ENCODE measurements at places on chromosomes 7 and 10. TPM values are rescaled to one million over a fixed set of nuclear protein-coding genes. Genes with fewer than 3 reads are reported as not detected.
A peak's percentile ranks its signal among the peaks of the same experiment; 100 is the strongest.

DNA sequence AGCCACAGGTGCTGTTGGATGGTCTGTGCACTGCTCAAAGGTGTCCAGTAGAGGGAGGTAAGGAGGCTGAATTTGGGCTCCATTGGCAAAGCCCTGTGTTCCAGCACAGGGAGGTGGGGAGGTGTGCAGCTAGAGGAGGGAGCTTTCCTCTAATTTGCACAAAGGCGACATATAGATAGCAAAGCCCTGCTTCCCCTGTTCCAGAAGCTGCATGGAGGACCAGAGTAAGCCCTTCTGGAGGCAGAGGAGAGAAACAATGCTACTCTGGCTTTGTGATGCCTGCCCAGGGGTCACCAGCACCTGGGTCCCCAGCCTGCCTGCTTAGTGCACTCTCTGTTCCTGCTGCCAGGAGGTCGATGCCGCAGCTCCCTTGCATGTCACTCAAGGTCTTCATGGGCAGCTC lies 3.4 kb upstream of the ARHGAP22 start:
- no peak for DNase-seq

The TAF6 gene
- 57.1 TPM for total RNA-seq

GRCh38 chr10:61284222-61284890 lies 168.8 kb downstream of the TMEM26 start:
- DNase-seq, result no peak

GRCh38 chr7:39554583-39555165 lies 11.5 kb upstream of the YAE1 start:
- DNase-seq, result no peak

GRCh38 chr10:70909326-70909935 lies 21.1 kb upstream of the PCBD1 start:
- peak; percentile 14 for DNase-seq

- DNase-seq, result no peak
These were observed 1.7 kb upstream of the MYO1G start for GRCh38 chr7:44980393-44981034.

The SYPL1 gene
- total RNA-seq, result 77.8 TPM

The FOXP2 gene
- 13.1 TPM for total RNA-seq

GRCh38 chr10:62669341-62669740 lies 135.2 kb upstream of the ADO start:
- DNase-seq, result no peak

DNA sequence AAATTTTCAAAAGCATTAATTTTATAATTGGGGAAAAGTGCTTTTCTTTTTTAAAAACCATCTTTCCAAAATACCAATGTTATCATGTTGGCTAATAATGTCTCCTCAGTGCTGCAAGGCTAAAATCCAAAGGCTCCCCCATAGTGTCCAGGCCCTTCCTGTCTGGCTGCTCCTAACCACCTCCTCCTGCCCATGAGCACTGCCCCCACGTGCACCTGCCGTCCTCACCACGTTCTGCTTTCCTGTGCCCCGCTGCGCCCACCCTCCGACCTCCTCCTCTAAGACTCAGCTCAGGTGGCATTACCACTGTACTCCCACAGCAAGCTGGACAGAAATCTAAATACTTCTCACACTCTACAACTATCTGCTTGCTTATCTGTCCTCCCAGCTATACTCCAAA lies 17.7 kb downstream of the PAXIP1 start:
- no peak for DNase-seq

The DGKB gene
- 1.3 TPM for total RNA-seq

The OR2A1 gene
- 0.25 TPM for total RNA-seq

The LIPK gene
- total RNA-seq, result not detected

DNA sequence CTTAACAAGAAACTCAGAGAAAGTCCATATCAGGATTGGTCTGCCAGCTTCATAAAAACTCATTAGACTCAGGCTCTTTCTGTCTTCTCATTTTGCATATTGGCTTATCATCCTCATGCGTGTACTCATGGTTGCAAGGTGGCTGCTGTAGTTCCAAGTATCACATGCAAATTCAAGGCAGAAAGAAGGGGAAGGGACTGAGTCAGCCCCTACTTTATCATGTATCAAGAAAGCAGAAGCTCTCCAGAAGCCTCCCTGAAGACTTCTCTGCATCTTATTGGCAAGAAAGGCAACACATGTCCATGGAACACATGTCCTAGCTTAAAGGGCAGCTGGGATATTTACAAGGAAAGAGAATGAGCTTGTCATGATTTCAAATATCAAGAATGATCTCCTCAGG lies 19.4 kb upstream of the EZH2 start:
- DNase-seq, result no peak

DNA sequence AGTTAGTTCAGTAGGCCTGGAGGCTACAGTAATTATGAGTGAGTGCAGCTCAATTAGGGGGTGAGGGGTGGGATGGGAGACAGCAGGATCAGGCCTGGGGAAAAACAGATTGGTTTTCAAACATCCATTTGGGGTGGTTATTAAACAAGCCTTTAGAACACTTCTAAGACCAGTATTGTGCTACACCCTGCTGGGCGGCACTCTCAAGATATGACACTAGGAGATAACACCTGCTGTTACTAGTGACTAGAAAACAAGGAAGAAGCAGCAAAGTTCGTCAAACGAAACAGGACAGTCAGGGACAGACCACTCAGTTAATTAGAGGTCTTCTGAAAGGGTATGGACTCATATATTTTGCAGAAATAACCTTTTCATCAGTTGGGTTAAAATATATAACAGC lies 353.6 kb downstream of the PTEN start:
- no peak for DNase-seq

GRCh38 chr7:96014617-96015016 lies 242.3 kb downstream of the DYNC1I1 start:
- DNase-seq, result no peak

DNA sequence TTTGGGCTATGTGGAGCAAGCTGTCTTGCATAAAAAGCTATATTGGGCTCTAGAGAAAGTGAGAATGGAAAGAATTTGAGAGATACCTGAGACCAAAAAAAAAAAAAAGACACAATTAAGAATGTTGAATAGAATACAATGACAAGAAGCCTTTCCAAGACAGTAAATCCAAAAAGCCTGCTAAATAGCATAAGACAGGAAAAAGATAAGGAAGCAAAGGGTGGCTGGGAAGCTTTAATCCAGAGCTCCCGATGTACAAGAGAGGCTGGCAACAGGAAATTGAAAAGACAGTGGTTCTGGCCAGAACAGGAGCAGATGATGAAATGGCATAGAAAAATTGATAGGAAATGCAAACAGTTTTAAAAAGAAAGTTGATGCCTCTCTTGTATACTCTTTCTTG lies 174.9 kb downstream of the CACNA2D1 start:
- no peak for DNase-seq

GRCh38 chr7:55887821-55888247 lies 578 bp downstream of the ZNF713 start:
- DNase-seq, result peak; percentile 28

The KCNIP2 gene
- 5.9 TPM for total RNA-seq

GRCh38 chr10:601660-601963 lies 87.9 kb downstream of the DIP2C start:
- DNase-seq, result no peak

The NAT16 gene
- not detected for total RNA-seq

DNA sequence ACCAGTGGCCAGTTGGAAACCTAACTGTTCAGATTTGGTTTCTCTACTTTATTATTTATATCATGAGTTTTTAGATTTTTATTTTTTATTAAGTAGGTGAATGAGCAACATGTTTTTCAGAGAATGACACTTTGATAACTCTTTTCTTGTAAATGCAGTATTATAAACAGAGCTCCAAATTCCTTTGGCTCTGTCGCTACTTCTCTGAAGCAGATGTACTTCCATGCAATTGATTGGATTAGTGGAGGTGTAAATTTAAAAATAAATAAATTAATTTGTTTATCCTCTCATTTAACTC lies 34.3 kb upstream of the ICA1 start:
- no peak for DNase-seq

DNA sequence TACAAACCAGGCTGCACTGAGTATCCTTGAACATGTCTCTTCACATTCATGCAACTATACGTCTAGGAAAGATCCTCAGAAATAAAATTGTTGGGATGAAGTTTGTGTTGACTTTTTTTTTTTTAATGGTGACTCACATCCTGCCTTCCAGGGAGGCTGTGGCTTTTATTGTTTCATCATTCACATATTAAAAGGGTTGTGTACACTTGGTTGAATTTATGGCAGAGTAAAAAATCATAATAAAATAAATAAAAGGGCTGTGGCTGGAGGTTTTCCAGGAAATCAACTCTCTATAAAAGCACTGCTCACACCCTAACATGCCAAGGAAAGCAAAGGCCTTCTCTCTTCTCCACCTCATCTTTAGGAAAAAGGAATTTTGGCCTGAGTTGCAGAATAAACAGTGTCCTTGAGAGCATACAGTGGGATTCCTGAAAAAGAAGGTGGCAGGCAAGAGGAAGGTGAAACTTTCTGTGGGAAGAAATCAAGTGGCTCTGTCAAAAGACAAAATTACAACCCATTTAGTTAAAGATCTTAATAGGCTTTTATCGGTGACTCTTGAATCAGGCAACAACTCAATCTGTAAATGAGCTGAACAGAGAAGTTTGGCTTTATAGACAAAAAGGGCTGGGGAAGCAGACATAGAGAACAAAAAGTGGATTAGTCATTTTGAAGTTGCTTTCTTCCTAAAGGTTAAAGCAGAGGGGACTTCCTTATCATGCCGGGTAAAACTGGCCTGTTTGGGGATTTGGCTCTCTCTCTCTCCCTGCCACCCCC lies 41.6 kb upstream of the FHIP2A start:
- DNase-seq, result no peak

The TMEM140 gene
- 8.4 TPM for total RNA-seq

The RADIL gene
- total RNA-seq, result 2.4 TPM

The NUTM2E gene
- not detected for total RNA-seq

DNA sequence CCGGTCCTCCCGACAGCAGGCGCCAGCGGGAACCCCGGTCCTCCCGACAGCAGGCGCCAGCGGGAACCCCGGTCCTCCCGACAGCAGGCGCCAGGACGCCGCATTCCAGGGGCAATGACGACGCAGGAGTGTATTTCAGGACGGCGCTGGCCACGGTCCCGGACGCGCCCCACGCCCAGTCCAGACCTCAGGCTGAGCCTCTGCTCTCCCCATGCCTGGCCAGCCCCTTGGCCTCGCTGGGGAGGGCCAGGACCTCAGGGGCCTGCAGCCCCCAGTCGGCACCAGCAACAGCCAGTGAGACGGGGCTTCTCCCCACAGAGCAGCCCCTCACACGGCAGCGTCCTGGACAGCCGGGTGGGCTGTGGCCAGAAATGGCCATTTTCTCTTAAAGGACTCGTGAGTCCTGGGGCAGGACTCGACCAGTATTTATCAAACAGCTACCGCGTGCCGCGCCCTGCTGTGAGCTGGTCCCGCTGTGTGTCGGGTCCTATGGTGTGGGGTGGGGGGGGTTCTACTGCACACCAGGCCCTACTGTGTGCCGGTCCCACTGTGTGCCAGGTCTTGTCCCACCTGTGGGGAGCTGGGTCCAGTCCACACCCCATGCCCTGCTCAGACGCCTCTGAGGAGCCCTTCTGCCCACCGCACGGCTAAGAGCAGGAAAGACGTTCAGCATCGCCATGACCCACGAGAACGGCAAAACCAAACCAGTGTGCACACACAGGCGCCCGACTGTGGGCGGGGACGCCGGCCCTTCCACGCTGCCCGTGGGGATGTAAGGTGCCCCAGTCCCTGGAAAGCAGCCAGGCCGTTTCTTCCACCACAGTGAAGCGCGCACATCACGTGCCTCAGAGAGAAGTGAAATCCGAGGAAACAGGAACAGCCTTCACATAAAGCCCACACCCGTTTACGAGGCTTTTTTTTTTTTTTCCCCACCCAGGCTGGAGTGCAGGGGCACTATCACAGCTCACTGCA lies 33.3 kb downstream of the GET4 start:
- DNase-seq, result peak; percentile 62

GRCh38 chr10:21509341-21510240 lies 15.9 kb downstream of the SKIDA1 start:
- DNase-seq, result peak; percentile 54

- DNase-seq, result no peak
These were observed 6.6 kb downstream of the PILRB start for GRCh38 chr7:100364480-100364879.

- no peak for DNase-seq
These were observed 116.2 kb upstream of the MKLN1 start for GRCh38 chr7:131211500-131211899.

- no peak for DNase-seq
These were observed 96.1 kb upstream of the MKLN1 start for GRCh38 chr7:131231381-131232220.

DNA sequence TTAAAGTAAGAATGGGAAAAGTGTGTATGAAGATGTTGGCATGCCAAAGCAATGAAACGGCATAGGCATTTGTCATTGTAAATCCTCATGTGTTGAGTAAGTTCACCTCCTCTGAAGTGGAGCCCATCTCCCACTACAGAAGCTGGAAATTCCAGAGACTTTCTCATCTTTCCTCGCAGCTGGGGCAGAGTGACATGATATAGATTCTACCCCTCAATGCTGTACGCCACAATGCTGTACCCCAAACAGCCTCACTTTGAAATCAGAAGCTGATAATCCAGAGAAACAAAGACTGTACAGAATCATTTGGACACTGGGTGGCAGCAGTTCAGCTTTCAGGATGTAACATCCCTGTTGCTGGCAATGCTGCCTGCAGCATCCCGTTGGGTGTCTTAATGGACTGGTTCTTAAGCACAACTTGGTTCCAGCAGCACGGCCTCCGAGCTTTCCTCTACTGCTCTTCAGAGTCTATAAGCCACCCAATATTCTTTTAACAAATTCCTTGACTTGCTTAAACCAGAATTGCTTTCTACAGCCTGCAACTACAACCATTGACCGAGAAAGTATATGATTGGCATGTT lies 18.8 kb downstream of the ZC3HAV1L start:
- peak; percentile 64 for DNase-seq

DNA sequence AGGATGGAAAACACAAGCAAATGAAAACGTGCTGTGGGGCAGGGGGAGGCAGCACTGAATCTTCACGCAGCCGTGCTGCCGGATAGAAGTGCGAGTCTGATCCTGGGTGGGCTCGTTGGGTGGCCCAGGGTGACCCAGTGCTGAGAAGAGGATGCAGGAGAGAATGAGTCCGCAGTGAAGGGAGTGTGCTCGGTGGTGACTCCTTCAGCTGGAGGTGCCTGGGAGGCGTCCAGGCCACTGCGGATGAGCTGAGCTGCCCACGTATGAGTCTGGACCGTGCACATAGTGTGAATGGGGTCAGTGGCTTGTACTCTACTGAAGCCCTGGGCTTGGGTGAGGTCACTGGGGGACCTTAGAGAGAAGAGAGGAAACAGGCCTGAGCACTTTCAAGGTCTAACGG lies 190.0 kb upstream of the MGMT start:
- no peak for DNase-seq

DNA sequence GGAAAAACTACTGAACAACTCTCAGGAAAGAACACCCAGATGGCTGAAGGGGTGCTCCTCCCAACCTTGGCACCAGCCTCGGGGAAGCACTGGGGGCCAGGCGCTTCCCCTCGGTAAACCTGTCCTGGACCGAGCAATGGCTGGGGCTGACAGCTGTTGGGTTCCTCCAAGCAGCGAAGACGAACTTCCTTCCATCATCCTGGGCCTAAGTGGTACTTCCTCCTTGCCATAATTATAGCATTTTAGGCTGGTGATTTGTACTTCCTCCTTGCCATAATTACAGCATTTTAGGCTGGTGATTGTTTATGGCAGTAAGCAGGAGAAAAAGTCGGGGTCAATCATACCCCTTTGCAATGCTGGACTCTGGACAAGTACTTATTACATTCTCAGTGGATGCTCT lies 69.3 kb downstream of the MYOF start:
- DNase-seq, result no peak
